ENCODE measurements at places on chromosomes 11 and 22.

DNA sequence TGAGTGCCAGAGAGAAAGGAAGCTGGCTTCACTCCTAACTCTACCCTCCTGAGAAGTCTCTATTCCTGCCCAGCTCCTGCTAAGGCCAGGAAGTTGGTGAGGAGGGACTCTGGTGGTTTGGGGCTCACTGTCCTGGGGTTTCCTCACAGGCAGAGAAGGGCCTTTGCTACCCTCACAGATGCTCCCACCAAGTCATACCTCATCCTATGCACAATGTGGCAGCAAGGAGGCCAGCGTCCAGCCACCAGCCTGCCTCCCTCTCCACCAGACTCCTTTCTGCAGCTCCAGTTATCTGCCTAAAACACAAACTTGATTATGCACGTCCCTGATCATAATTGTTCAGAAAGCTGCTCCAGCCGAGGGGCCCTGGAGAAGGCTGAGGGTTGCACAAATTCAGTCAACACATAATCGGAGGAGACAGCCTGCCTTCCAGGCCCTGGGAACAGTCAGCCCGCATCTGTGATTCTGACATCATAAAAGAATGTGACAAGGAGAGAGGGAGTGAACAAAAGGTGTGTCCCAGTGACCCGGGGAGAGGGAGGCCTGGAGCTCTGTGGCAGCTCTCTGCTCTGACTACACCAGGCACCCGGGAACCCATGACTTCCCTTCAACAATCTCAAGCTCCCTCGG lies 28.8 kb downstream of the DKK3 start:
- DNase-seq = no peak

DNA sequence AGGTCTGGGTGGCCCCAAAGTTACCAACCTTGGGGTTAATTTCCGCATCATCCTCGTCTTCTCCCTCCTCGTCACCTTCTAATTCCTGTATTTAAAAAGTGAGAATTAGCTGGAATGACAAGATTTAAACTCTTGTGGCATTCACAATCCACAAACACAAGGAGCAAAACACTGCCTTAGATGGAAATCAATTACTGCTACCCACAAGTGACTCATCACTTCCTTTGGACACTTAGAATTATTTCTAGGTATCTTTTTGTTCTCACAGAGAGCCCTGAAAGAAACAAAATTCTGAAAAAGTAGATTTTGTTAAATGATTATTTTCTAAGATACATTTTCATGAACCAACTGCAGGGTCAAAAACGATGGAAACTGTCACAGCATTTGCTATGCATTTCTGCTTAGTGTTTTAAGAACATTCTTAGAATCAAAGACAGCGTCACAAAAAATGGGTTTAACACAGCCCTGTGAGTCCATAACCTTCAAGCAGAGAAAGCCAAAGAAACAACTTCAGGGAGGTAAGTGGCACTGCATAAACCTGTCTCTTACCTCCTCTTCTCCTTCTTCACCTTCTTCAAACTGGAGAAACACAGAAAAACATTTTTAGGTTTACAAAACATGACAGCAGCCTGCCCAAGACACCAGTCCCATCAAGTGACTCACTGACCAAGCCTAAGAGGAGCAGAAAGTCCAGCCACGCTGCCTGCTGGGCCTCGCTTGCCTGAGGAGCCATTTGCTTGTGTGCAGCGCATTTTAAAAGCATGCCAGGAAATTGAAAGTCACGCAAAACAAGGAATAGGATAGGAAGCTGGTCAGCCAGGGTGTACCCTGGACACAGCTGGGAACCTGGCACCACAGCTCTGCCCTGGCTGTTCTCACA lies 22.3 kb upstream of the PHLDA2 start:
- DNase-seq = no peak

- no peak for DNase-seq
These were observed 23.5 kb downstream of the SUN2 start for GRCh38 chr22:38732251-38732815.

DNA sequence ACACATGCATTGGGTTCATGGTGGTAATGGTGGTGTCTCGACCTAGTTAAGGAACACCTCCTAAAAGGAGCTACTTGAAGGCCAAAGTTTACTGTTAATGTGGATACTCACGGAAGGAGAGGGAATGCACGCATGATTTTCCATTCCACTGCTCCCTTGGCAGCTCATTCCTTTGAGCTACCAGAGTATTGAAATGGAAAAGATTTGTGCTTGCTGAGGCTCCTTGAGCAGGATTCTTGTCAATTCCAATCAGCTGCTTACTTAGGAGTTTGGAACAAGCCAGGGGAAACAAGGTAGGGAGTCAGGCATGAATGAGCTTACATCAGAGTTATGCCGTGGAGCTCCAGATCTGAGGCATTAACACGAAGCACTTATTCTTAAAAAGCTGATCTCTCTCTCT lies 108.8 kb downstream of the GRIA4 start:
- no peak for DNase-seq

DNA sequence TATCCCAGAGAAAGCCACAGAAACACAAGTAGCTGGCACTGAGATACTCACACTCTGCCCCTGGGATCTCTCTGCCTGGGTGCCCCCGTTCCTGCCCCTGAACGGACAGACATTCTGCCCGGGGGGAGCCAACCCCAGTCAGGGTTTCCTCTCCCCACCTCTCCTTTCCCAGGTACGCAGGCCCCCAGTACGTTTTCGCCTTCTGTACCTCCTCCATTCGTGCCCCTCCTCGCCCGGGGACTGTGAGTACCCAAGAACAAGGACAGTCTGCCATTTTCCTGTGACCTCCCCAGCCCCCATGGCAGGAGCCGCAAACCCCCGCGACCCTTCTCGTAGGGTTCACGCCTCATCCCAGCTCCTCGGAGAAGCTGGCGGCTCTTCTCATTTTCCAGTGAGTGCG lies 29.1 kb upstream of the ELFN2 start:
- no peak for DNase-seq

DNA sequence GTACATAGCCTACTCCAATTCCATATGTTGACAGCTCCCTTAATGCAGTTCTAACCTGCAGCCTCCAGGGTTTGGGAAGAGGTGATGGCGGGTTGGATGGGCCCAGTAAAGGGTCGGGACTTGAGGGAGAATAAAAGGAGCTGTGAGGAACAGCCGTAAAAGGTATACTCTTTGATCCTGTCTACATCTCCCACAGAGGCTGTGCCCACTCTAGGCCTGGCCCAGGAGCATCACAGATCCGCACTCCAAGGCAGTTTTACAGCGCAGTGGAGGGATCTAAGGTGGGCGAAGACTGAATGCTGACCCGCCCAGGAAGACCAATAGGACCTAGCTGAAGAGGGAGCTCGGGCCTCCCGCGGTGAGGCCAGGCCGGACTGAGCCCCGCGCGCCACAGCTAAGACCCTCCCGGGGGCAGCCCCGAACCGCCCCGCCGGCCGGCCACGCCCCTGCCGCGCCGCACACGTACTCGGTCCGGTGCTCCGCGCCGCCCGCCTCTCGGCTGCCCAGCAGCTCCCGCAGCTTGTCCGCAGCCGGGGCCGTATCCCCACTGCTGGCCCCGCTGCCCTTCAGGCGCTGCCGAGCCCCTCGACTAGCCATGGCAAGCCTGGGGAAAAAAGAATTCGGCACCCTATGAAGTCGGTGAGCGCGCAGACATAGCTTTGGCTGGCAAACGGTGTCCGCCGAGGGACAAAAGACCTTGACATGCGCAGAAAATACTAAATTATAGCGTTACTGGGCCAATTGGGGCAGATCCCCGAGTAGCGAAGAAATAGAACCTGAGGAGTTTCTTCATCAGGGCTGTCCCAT lies at the start of gene ALG9:
Gene ALG9, minus strand, starts transcription at position 696 of the 807 bp plus-strand sequence. Its CDS starts 99 bp downstream, at position 597.
- peak; percentile 77 for DNase-seq

- no peak for DNase-seq
These were observed 24.4 kb upstream of the FBLN1 start for GRCh38 chr22:45478108-45478771.

- DNase-seq = no peak
These were observed 361 bp downstream of the CTSD start for GRCh38 chr11:1763336-1763795.

DNA sequence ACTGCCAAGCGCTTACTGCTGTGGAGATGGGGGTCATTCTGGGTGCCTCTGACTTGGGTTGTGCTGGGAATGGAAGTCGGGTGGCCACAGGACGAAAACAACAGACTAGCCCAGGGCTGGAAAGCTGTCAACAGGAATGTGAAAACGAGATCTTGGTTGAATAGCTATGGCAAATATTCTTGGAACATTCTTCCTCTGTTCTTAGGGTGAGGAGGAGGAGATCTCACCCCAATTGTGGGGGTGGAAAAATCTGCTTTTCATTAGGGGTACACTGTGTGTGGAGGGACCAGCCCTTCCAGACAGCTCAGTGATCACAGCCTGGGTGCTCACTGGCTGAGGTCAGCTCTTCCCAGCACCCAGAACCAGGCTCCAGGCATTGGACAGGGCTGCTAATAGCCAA lies 52.0 kb upstream of the PRSS23 start:
- DNase-seq = no peak

DNA sequence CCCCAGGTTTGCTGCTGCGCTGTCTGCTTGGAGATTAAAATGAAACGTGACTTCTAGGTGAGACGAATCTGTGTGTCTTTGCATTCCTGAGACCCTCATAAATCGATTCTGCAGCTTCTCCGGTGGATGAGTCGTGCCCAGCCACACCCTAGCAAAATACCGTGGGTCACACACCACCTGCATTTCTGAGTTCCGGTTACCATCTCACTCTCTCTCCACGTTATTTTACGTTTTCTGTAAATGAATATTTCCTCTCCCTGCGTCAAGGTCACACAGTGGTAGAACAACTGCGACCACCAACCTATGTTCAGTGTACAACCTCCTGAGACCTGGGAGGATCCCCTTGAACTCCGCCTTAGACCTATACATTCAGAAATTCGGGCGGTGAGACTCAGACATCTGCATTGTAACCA lies 1.1 kb downstream of the YWHAH start:
- DNase-seq = no peak

- no peak for DNase-seq
These were observed 468.9 kb downstream of the LUZP2 start for GRCh38 chr11:24965748-24966147.

DNA sequence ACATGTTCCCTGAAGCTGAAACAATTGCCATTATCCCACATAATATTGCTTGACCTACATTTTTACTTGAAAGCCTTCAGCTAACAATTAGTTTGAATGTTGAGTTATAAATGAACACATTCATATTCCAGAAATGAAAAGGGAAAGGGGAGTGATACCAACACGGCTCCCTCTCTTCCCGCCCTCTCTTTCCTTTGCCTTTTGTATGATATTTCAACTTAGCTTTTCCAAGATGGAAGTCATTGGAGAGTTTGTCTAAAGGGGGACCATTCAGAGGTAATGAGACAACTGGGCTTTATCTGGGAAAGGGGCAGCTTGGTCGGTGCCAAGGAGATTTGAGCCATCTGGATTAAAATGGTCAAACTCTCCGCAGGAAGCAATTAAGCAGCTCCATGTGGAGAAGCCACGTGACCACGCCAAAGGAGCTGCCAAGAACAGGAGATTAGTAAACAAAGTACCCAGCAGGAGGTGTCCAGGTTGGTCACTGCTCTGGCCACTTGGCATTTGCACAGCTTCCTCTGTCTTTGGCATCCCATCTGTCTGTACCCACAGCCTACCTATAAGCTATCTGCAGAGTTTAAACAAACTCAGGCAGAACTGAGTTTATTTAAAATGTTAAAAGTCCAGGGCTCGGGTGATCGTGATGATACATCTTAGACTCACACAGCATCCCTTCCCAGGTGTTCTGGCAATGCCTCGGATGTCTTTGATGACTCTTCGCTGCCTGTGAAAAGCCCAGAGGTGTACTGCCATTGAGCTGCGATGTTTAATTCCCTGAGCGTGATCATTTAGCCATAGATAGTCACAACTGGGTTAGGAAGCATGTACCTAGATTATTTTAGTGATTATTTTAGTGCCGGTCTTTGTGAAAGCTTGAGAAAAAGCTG lies 735.9 kb downstream of the NTM start:
- DNase-seq = no peak

DNA sequence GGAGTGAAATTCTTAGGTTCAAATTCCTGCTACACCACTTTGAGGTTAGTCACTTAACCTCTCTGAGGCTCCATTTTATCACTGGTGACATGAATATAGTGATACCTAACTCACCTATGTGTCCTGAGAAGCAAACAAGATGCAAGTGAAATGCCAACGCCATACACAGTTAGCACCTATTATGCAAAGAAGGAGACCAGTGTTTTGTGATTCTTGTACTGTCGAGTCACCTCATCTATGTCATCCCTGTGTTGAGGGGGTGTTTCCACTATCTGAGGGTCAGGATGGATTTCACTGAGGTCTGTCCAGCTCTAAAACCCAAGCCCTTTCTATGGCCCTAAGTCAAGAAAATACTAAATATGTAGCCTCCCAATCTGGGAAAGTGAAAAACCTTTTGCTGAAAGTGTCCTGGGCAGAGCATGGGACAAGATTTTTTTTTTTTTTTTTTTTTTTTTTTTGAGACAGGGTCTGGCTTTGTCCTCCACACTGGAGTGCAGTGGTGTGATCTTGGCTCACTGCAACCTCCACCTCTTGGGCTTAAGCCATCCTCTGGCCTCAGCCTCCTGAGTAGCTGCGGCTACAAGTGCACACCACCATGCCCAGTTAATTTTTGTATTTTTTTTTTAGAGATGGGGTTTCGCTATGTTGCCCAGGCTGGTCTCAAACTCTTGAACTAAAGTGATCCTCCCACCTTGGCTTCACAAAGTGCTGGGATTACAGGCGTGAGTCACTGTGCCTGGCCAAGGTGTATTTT lies 5.0 kb upstream of the MCM5 start:
- DNase-seq = no peak

- DNase-seq = no peak
These were observed 81.6 kb upstream of the LARGE1 start for GRCh38 chr22:34001701-34002466.

- DNase-seq = no peak
These were observed 106.2 kb upstream of the TBCEL start for GRCh38 chr11:120917559-120918239.

- DNase-seq = no peak
These were observed 56.5 kb upstream of the PPARA start for GRCh38 chr22:46093796-46094195.

DNA sequence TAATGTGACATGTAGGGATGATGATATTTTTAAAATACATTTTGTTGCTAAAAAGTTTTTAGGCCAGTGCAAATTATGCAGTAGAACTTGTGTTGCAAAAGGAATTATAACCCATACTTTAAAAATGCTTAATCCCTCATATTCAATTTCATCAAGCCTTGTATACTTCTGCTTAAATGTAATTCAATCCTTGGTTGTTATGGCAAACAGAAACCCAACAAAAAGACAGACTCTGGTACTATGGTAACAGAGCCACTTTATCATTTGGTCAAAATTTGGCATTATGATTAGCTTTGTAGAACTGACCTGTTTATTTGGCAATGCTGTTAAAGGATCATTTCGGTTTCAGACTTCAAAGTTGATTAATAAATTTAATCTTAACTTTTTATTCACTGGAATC lies 284.8 kb downstream of the TMEM135 start:
- no peak for DNase-seq

DNA sequence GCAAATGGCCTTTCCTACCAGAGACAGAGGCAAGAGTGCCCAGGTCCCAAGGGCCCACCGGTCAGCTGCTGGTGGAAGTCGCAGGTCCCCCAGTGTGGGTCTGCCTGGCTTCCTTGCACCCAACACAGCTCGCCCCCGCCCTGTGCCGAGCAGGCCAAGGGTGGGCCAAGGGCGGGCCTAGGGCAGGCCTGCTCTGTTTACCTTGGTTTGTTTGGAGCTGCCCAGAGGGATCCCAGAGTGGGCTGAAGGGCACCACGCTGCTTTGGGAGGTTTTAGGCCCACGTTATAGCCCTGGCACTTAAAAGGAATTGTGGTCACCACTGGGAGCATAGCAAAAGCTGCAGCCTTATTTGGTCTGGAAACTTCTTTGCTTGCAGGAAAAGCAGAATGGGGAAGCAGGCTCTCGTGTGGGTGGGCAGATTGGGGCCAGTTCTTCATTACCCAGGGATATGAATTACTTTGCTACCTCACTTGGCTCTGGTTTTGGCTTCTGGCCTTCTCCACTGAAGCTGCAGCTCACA lies 38.0 kb downstream of the MRGPRD start:
- DNase-seq = no peak
